ENCODE measurements at places on chromosomes 2 and 18.

DNA sequence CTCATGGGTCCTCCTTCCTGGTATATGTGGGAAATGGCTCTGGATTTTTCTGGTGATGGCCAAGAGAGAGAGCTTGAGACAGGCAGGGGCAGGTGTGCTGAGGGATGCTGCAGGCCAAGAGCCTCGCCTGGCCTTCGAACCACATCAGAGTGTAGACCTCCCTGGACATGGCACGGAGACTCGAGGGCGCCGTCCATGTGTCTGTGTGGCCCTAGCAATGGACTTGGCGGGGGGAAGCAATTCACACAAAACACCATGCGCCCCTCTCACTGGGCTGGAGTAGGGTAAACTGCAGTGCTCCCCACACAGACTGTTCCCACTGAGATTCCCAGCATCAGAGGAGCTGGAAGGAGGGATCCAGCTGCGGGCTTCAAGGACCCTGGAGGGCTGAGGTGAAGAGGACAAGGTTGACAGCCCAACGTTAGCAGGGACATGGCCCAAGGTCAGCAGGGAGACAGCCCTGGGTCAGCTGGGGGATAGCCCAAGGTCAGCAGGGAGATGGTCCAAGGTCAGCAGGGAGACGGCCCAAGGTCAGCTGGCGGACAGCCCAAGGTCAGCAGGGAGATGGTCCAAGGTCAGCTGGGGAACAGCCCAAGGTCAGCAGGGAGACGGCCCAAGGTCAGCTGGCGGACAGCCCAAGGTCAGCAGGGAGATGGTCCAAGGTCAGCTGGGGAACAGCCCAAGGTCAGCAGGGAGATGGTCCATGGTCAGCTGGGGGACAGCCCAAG is 75.4 kb upstream of the HDAC4 start:
- DNase-seq, result no peak

GRCh38 chr18:76670564-76671288 is 151.6 kb upstream of the ZNF236 start:
- DNase-seq, result no peak

DNA sequence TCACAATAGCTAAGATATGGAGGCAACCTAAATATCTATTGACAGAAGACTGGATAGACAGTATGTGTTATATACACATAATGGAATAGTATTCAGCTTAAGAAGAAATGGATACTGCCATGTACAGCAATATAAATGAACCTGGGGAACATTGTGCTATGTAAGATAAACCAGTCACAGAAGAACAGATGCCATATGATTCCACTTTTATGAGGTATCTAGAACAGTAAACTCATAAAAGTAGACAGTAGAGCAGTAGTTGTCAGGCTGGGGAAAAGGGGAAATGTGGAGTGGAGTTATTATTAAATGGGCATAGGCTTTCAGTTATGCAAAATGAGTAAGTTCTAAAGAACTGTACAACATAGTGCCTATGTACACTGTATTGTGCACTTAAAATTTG is 1055.7 kb upstream of the TMEFF2 start:
- DNase-seq, result no peak

DNA sequence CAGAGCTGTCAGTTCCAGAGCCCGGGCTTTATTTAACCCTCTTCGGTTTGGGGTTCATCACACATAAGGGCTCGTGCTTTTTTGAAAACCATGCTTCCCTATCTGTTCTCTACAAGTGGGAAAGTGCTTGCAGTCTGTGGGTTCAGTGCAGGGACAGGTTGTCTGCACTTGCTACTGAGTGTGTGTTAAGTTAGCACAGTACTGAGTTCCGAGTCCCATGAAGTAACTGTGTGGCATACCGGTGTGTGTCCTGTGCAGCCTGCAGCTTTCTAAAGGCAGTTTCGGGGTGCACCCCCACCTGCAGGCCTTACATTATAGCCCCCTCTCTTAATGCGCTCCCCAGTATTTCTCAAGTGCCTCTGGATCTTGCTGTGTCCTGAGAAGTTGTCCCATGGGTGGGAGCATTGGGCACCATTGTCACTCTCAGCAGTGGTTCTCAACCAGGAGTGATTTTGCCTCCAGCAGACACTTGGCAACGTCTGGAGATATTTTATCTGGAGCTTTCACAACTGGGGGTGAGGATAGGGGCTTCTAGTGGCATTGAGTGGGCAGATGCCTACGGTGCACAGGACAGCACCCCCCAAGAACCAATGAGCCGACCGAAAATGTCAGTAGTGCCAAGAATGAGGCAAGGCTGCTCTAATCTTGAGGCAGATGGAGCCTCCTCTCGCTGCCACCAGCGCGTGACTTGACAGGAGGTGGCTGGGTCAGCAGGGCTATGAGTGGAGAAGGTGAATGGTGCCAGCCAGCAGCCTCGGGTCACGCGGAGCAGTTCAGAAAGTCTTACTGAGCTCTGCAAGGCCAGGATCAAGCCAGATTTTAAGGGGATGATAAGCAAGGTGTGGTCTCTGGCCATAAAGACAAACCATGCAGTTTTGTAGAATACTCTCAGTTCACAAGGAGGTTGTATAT is 152.2 kb downstream of the SMAD7 start:
- DNase-seq, result no peak

DNA sequence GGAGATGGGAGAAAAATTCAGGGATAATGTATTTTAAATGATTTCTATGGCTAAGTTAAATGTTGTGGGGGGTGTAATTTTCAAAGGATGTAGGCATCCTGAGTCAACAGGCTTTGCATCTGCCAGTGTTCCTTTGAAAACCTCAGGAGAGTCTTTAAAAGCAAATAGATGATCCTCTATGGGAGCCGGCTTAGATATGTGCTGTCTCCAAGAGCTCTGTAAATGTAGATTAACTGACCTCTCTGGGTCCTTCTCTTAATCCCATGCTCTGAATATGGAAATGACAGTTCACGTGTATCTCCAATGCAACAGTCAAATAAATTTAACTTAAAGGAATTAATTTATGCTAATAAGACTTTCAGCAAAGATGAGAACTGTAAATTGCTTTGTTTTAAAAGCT is 292.7 kb downstream of the ERBB4 start:
- DNase-seq, result no peak

DNA sequence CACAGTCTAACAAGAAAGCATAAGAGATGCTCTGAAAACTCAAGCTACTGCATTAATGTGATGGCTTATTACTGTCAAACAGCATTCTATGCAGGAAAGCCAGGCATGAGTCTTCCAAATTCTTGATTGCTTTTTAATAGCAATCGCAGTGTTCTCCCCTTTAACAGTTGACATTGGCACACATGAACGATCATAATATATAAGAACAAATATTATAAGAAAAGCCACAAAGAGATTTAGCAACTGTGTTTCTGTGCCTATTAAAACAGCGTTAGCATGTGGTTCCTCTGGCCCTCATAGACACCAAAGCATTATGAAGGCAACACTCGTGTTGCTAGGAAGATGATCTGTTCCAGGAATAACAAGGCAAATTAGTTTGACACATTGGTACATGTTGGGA is 245.0 kb downstream of the ACKR3 start:
- no peak for DNase-seq

GRCh38 chr2:129224486-129224885 is 755.0 kb upstream of the RAB6C start:
- DNase-seq, result no peak

- no peak for DNase-seq
These were observed 206.1 kb downstream of the SMAD2 start for GRCh38 chr18:47724186-47724975.

DNA sequence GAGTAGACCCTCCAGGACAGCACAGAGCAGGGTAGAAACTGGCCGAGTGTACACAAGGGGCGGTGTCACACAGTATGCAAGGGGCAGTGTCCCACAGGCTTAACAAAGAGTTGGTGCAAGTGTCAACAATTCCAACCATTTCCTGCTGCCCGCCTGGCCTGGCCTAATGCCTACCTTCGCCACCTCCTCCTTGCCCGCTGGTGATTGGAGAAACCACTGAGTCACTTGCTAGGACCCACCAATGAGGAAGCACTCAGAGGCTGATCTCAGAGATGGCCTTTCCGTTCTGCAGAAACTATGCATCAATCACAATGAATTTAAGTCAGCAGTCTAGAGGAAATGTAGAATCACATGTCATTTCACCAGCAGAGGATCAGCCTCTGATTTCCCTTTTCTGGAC is 263.3 kb upstream of the PKDCC start:
- DNase-seq, result no peak
